Stimulated activated CD4-positive, alpha-beta T cell treated with anti-CD3 and anti-CD28 coated beads, Interleukin-12 subunit alpha, Interleukin-12 subunit beta, amount 100 ng/mL, for 4 hours (primary cell): ENCODE measurements at places on chromosomes 1 and 21.

DNA sequence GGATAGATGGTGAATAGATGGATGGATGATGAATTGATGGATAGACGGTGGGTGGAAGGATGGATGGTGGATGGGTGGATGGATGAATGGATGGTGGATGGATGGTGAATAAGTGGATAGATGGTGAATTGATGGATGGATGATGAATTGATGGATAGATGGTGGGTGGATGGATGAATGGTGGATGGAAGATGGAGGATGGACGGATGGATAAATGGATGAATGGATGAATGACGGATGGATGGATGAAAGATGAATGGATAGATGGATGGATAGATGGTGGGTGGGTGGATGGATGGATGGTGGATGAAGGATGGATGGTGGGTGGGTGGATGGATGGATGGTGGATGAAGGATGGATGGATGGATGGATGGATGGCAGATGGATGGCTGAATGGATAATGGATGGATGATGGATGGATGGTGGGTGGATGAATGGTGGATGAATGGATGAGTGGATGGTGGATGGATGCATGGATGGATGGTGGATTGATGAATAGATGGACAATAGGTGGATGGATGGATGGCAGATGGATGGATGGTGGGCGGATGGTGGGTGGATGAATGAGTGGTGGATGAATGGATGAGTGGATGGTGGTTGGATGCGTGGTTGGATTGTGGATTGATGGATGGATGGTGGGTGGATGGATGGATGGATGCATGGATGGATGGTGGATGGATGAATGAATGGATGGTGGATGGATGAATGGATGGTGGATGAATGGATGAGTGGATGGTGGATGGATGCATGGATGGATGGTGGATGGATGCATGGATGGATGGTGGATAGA, 5.3 kb downstream of the CHD5 start:
- no peak for DNase-seq

- no peak for DNase-seq
Measured at GRCh38 chr1:31861346-31861745, 45.5 kb upstream of the SPOCD1 start.

DNA sequence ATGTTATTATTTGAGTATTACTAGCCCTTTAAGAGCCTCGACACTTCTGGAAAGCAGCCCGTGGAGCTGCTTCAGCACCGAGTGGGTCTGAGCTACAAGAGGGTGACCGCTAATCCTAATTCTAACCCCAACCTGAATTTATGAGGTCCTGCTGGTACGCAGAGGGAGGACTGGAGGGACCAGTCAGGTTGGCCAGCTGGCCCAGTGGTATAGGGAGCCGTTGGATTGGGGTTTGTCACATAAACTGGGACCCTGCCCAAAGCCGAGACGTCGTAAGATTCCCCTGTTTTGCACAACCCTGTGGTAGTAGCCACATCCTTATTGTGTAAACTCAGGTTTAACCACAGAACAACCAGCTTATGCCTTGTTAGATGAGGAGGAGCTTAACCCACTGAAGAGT, 60.8 kb upstream of the F3 start:
- DNase-seq = no peak

- DNase-seq = no peak
Measured at GRCh38 chr1:185694081-185694480, 40.1 kb upstream of the HMCN1 start.
